Cerebellar nuclear complex (tissue), 1 donor: ENCODE measurements at places on chromosomes 4 and X.

- no peak for DNase-seq
Measured at GRCh38 chrX:116298956-116299355, 128.4 kb downstream of the AGTR2 start.

- DNase-seq, result no peak
Measured at GRCh38 chr4:126708716-126709115, 924.0 kb upstream of the INTU start.

- no peak for DNase-seq
Measured at GRCh38 chrX:131067216-131067615, 9.1 kb downstream of the ARHGAP36 start.

DNA sequence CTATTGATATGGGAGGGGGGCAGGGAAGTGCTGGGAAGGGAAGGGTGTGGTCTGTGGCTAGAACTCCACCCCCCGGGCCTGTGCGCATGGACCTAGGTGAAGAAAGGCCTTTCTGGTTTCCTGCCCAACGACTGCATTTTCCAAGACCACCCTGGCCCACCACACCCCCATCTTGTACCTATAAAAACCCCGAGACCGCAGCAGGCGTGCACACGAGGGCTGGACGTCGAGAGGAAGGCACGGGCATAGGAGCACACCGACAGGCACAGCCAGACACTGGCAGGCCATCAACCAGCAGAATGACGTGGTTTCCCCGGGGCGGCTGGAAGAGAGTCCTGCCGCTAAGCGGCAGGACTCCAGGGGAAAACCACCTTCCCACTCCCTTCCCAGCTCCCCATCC, 981.1 kb downstream of the PCDH7 start:
- DNase-seq, result no peak

DNA sequence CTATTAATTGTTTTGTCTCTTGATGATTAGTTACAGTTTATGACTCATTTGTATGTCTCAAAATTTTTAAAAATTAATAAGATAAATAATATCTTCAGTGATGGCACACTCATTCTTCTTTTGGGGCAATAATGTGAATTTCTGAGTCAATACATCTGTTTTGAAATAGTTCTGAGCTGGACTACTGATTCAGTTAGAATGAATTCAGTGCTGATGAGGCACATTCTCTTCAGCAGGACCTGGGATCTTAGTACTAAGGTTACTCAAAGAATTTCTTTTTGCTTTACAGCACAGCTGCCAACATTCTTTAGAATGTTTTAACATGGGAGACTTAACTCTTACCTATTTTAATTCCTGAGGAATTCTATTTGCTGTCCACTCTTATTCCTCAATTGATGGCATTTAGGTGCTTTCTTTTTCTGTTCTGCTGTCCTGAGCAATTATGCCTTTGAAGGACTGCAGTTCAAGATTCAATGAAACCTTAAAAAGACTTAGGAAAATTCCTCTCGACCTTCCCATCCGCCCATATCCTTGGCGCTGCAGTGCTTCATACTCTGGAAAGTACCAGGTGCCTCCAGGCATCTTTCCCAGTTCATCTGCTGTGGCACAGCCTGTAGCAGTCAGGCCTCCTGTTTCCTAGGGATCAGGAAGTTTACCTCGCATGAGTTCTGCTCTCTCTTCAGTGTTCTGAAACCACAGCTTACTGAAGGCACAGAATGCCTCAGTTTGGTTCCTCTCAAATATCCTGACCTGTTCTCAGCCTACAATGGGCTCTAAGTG, 213.7 kb downstream of the FSTL5 start:
- no peak for DNase-seq

- DNase-seq, result no peak
Measured at GRCh38 chr4:42736527-42737195, 79.8 kb upstream of the ATP8A1 start.

DNA sequence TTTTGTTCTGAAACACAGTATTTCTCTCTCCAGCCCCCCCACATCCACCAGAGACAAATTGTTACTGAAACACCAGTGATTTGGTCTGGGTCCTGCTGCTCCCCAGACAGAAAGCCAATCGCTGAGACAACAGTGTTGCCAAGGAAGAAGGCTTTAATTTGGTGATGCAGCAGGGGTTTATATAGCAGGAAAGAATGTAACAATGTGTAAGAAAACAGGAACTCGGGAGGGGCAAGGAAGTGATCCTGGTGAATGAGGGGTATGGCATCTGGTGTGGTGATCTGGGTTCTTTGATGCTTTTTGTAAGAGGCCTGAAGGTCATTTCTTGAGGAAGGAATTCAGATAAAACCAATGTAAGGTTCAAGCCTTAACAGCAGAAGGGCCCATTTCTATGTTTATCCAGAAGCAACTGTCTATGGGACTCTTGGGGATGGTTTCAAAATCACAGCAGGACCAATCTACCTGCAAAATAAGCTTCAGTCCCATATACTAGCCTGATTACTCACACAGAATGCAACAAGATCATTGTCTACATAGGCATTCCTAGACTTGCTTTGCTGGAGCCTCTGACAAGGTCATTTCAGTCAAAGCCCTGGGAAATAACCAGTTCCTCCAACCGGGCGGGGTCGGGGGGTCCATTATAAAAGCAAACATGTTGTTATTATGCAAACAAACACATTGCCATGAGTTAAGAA, 445.2 kb upstream of the ZFP42 start:
- no peak for DNase-seq

DNA sequence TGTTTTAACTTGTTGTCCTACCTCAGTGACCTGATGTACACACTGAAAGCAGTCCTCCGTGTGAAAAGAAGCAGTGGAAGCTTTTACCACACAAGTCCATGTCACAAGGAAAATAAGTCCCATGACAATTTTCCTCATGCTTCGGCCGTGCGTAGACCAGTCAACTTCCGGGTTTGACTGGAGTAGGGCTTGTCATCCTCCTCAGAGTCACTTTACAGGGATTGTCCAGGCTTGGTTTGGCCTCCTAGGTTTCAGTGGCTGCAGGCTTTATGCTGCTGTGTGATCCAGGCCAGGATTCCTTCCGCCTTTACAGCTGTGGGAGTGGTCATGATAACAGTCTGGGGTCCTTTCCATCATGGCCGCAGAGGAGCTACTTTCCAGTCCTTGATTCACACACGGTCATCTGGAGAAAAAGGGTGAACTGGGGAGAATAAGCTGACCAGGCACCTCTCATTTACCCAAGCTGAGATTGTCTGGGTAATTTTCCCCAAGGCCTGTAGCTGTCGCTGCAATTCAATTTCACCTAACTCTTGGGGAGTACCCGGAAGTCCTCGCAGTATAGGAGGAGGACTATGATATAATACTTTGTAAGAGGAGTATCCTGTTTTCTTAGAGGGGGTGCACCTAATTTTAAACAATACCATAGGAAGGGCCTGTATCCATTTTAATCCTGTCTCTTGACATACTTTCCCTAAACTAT, 206.1 kb upstream of the KLF8 start:
- no peak for DNase-seq

- no peak for DNase-seq
Measured at GRCh38 chr4:20323991-20324390, 72.3 kb downstream of the SLIT2 start.

DNA sequence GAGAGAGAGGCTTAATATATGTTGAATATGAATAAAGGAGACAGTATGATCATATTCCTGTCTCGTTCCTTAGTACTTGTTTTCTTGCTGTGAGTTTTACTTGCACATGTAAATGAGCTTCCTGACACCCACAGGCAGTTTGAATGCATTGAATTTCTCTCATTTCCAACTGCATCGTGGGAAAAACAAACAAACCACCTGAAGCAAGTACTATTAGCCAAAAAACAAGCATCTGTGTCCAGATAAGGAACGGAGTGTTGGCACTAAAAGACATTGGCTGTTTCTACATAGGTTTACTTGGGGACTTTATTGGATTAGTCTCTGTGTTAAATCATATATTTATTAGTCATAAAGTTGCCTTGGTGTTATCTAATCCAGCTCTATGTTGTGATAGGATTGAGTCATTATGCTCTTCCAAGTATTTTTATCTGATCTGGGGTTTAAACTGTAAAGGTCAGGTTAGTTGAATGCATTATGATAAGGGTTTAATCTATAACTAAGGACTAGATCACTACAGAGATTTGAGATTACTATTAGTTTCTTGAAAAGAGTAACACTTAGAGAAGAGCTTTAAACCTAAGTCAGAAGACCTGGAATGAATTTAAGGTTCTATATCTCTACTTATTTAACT, 339.0 kb upstream of the SPANXN4 start:
- no peak for DNase-seq

DNA sequence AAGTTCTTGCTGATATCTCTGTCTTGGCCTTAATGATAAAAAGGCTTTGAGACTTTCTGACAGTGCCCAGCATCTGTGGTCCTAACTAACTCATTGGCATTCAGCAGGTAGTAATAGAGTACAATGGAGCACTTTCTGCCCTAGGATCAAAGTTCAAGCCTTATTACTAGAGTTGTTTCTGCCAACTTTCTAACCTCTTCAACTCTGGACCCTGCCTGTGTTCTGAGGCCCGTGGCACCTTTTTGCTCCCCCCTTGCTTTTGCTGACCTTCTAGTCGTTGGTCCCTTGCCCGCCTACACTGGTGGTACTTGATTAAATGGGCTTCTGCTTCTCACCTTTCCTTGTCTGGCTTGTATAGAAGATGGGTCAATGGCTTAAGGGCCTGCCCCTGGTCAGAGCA, 126.3 kb downstream of the PPARGC1A start:
- DNase-seq, result no peak
